Spleen (tissue), 13 donors: ENCODE measurements at places on chromosomes 16 and 17.

DNA sequence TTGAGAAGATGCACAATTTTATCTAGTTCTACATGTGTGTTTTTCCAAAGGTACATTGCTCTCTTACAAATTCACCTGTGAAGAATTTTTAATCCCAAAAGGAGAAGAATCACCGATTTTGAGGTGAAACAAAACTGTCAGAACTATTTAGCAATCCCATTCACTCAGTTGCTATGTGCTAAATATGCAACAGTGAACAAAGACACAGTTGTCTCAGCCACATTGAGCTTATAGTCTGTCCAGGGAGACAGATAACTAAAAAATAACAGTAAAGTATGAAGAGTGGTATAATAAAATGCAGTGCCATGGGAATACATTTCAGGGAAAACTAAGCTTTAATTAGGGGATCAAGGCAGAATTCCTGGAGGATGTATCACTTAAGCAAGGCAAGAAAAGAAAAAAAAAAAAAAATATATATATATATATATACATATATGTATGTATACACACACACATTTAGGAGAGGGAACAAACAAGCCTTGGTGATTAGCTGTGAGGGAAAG is 110.4 kb downstream of the SPAG9 start:
- H3K4me3 ChIP-seq: no peak overlapping the region

- no peak overlapping the region for H3K4me3 ChIP-seq
- no peaks in the 10 kb centered on the region for H3K4me1 ChIP-seq
- H3K27ac ChIP-seq: no peak overlapping the region
- no peaks in the 10 kb centered on the region for H3K36me3 ChIP-seq
These were observed 477.1 kb downstream of the TOX3 start for GRCh38 chr16:52069866-52070265.

DNA sequence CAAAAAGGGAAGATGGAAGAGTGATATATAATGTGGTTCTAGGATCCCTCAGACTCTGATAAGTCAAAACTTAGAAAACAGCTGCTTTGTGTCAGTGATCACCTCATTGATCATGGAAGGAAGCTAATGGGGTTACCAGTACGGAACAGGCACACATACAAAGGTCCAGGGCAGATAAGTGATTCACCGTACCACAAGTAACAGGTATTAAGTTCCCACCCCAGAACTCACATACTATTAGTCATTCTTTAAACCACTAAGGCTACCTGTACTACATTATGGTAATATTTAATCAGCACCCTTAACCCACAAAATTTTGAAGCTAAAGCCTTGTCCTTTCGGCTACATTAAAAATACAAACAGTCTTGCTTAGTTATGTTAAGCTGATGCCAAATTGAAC is 17.4 kb downstream of the RNF43 start:
- no peak for DNase-seq
- no peak overlapping the region for H3K4me3 ChIP-seq
- H3K27me3 ChIP-seq: no peaks in the 10 kb centered on the region

DNA sequence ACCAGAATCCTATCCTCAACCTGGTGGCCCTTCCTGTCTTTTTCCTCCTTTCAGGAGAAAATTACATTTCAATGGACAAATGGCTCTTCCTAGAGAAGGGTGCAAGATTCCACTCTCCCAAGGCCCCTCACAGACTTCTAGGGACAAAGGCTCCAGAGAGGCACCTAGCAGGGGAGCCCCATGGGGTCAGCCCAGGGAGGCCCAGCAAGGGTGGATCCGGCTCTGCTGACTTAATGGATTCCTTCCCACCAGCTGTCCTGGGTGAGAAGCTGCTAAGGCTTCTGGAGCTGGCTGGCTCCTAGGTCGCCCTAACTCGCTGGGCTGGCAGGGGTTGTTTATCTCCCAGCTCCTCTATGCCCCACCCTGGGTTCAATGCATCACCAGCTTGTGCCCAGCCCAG is 152.4 kb downstream of the ZNF423 start:
- H3K36me3 ChIP-seq: no peaks in the 10 kb centered on the region
- no peaks in the 10 kb centered on the region for H3K4me1 ChIP-seq
- H3K4me3 ChIP-seq: no peak overlapping the region
- H3K27me3 ChIP-seq: no peaks in the 10 kb centered on the region

DNA sequence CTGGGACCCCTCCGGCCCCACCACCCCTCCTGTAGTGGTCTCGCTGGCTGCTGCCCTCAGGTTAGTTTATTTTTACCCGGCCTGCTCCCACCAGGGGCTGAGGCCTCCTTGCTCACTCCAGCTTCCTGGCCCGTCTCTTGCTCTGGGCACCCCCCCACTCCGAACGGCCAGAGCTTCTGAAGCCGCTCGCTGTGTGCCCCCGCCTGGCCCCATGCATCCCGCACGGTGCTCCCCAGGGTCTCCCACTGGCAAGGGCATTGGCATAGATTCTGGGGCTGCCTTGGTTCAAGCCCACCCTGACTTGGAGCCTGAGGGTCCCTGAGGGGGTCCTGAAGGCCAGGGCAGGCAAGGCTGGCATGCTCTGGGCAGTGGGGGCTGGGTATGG is 186.4 kb downstream of the SEC14L1 start:
- H3K36me3 ChIP-seq: peaks cover 10% of the 10 kb centered on the region
- peaks cover 100% of the 10 kb centered on the region for H3K4me1 ChIP-seq
- no peak overlapping the region for H3K4me3 ChIP-seq
- peak; percentile 71 for DNase-seq
- no peak overlapping the region for H3K27ac ChIP-seq

DNA sequence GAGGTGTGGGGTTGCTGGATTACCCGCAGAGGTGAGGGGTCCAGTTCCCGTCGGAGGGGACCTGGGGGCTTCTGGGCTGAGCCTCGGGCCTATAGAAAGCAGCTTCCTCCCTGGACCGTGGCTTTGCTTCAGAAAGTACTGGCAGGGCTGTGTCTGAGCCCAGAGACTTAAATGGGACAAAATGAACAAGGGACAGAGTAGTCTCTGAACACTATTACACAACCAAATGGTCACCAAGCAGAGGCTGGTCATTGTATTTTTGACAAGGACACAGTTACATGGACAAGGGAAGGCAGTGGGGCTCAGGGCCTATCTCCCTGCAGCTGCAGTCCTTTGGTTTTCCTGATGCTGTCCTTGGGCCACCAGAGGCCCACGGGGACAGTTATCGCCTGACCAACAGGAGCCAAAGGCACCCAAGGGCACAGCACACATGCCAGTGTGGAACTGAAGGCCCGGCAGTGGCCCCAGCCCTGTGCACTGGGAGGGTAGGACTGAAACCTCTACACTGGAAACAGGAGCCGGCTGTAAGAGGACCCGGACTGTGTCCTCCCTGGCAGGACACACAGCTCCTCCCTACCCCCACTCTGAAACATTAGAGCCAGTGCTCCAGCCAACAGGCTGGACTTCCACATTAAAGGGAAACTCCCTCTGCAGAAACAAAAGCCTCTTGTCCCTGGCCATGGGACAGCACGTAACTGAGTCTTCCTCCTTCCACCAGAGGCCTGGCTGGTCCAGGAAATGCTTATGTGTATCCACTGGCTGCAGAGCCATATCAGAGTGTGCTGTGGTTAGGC is 26.0 kb upstream of the ERN1 start:
- H3K36me3 ChIP-seq: peaks cover 7% of the 10 kb centered on the region
- peak overlapping the region; percentile 78 for H3K27ac ChIP-seq
- DNase-seq: peak; percentile 84
- peaks cover 31% of the 10 kb centered on the region for H3K4me1 ChIP-seq
- no peaks in the 10 kb centered on the region for H3K27me3 ChIP-seq

DNA sequence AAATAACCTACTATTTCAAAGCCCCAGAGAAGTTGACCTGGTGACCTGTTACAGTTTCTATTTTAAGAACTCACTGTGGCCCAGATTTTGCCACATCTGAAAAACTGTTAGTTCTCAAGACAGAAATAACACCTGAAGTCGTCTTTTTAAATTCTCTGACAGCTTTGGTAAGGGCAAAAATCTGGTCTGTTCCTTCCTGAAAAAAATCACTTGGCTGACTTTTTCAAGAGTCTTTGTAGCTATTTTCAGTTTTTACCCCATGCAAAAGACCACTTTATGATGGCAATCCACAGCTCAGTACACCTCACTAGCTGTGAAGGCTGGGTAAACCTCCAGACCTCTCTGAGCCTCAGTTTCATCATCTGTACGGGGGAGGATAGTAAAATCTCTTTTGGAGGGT is 60.7 kb upstream of the SREBF1 start:
- no peak overlapping the region for H3K27ac ChIP-seq
- no peaks in the 10 kb centered on the region for H3K27me3 ChIP-seq
- DNase-seq: no peak
- H3K4me1 ChIP-seq: peaks cover 15% of the 10 kb centered on the region
- H3K4me3 ChIP-seq: no peak overlapping the region

GRCh38 chr17:3903881-3904290 is 11.0 kb upstream of the CAMKK1 start:
- H3K4me3 ChIP-seq: no peak overlapping the region
- no peak for DNase-seq
- H3K27me3 ChIP-seq: no peaks in the 10 kb centered on the region
- peak overlapping the region; percentile 79 for H3K27ac ChIP-seq
- H3K4me1 ChIP-seq: peaks cover 13% of the 10 kb centered on the region

- no peak overlapping the region for H3K4me3 ChIP-seq
- no peaks in the 10 kb centered on the region for H3K27me3 ChIP-seq
- H3K4me1 ChIP-seq: peaks cover 52% of the 10 kb centered on the region
- H3K36me3 ChIP-seq: no peaks in the 10 kb centered on the region
These were observed 24.8 kb downstream of the ZFPM1 start for GRCh38 chr16:88477631-88478519.

DNA sequence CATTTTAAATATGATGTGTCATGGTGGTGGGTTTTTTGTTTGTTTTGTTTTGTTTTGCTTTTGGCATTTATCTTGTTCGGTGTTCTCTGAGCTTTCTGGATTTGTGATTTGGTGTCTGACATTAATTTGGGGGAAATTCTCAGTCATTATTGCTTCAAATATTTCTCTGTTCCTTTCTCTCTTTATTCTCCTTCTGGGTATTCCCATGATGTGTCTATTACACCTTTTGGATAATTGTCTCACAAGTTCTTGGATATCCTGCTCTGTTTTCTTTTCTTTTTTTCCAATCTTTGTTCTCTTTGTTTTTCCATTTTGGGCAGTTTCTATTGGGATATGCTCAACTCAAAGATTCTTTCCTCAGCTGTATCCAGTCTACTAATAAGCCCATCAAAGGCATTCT is 88.5 kb downstream of the MARCHF10 start:
- DNase-seq: no peak
- peaks cover 4% of the 10 kb centered on the region for H3K27me3 ChIP-seq
- peaks cover 6% of the 10 kb centered on the region for H3K4me1 ChIP-seq
- H3K27ac ChIP-seq: no peak overlapping the region
- H3K4me3 ChIP-seq: no peak overlapping the region

DNA sequence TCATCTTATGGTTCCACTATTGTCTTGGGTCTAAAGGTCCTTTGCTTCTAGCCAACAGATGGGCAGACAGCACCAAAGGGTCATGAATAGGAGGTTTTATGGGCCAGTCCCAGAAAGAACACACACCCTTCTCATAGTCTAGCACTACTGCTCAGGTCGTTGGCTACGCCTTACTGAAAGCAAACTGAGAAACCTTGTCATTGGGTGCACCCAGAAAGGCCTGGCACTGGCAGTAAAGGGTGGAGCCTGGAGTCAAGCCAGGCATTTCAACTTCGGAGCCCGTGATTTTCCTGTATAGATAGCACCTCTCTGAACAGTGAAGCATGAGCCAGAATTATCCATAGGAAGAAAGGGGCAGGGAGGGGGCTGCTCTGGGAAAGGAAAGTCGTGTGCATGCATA is 74.9 kb downstream of the VAT1L start:
- no peak overlapping the region for H3K27ac ChIP-seq
- H3K27me3 ChIP-seq: no peaks in the 10 kb centered on the region
- no peak overlapping the region for H3K4me3 ChIP-seq
- H3K4me1 ChIP-seq: no peaks in the 10 kb centered on the region
- H3K36me3 ChIP-seq: no peaks in the 10 kb centered on the region

DNA sequence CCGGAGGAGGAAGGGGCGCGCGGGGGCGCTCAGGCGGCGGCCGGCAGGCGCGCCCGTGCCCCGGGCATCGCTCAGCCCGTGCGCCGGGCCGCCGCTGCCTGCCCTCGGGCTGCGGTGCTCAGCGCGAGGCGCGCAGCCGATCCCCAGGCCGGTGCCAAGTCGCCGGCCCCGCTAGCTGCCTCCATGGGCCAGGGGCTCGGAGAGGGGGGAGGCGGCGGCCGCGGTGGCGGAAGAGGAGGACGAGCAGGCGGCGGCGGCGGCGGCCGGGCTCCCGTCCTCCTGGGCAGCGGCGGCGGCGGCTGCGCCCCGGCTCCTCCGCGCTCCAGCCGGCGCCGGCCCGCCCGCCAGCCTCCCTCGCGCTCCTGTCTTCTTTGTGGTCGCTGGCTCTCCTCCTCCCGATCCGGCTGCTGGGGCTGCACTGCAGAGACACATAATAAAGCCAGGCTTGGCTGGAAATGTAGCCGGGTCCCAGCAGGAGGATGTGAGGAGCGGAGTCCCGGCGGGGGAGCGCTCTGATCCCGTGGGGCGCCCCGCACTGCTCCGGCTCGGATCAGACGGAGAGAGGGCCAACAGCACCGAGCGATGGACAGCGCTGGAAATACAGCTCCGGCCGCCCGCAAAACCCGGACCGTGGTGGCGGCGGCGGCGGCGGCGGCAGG is 889 bp upstream of the ZNF423 start:
- peak overlapping the region; percentile 89 for H3K27ac ChIP-seq
- peaks cover 59% of the 10 kb centered on the region for H3K27me3 ChIP-seq
- DNase-seq: peak; percentile 84
- peaks cover 73% of the 10 kb centered on the region for H3K4me1 ChIP-seq
- peak overlapping the region; percentile 57 for H3K4me3 ChIP-seq
- H3K36me3 ChIP-seq: no peaks in the 10 kb centered on the region

DNA sequence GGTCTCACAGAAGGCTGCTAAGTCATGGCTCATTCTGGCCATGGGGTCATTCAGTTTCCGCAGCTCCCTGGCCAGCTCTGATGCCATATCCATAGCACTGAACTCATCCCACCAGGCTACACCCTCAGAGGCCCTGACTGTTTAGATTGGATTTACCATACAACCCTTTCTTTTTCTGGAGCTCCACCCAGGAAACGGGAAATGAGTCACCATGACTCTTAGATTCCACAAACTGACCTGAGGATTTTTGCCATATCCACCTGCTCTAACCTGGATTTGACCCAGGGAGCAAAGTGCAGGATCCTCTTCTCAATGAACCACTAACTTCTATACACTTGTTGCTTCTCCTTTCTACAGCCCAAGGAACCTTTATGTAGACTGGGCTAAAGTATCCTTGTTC is 20.3 kb upstream of the CALB2 start:
- H3K27me3 ChIP-seq: no peaks in the 10 kb centered on the region
- H3K4me1 ChIP-seq: no peaks in the 10 kb centered on the region
- H3K4me3 ChIP-seq: no peak overlapping the region
- H3K36me3 ChIP-seq: no peaks in the 10 kb centered on the region
- no peak overlapping the region for H3K27ac ChIP-seq

- no peak overlapping the region for H3K4me3 ChIP-seq
- DNase-seq: no peak
- H3K27me3 ChIP-seq: no peaks in the 10 kb centered on the region
- peaks cover 66% of the 10 kb centered on the region for H3K4me1 ChIP-seq
- peaks cover 55% of the 10 kb centered on the region for H3K36me3 ChIP-seq
These were observed 41.9 kb upstream of the ATP2A3 start for GRCh38 chr17:4006165-4006589.

DNA sequence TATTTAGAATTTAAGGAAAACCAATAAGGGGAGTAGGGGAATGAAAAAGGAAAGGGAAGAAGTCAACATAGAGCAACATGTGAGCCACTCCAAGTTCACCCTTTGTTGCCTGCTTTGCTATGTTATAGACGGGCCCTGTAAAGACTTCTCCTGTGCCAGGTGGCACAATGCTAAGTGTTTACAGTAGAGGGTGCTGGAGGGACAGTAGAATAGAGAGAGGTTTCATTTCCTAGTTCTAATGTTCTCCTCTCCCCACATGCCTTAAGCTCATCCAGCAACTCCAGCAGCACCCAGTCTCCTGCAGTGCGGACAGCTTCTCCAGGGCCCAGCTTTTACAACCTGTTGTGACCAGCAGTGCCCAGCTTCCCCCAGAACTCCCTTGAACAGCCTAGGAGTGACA is 468.0 kb downstream of the HS3ST3B1 start:
- no peaks in the 10 kb centered on the region for H3K4me1 ChIP-seq
- no peak overlapping the region for H3K27ac ChIP-seq
- DNase-seq: no peak
- H3K36me3 ChIP-seq: no peaks in the 10 kb centered on the region
- H3K27me3 ChIP-seq: no peaks in the 10 kb centered on the region
